ENCODE measurements at places on chromosomes 3 and 15.
A peak's percentile ranks its signal among the peaks of the same experiment; 100 is the strongest.

- no peak for DNase-seq
These were observed 366.5 kb downstream of the GAP43 start for GRCh38 chr3:115989684-115990421.

GRCh38 chr3:179933914-179934313 lies 102.8 kb downstream of the PEX5L start:
- DNase-seq, result no peak

DNA sequence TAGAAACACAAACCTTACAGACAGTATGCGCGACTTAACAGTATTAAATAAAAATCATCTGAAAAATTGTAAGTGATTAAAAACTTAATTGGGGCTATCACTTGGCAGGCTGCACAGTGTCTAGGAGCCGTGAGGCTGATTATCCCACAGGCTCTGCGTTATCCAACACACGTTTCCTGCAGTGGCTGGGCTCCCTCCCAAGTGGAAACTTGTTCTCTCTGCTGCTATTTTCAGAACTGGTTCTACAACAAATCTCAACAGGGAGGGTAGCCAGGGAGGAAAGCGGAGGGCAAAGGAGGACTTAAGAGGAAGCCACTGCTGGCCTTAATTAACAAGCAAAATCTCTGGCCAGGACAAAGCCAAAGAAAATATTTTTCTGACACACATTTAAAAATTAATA lies 555.2 kb downstream of the MAGI1 start:
- DNase-seq, result peak; percentile 78

DNA sequence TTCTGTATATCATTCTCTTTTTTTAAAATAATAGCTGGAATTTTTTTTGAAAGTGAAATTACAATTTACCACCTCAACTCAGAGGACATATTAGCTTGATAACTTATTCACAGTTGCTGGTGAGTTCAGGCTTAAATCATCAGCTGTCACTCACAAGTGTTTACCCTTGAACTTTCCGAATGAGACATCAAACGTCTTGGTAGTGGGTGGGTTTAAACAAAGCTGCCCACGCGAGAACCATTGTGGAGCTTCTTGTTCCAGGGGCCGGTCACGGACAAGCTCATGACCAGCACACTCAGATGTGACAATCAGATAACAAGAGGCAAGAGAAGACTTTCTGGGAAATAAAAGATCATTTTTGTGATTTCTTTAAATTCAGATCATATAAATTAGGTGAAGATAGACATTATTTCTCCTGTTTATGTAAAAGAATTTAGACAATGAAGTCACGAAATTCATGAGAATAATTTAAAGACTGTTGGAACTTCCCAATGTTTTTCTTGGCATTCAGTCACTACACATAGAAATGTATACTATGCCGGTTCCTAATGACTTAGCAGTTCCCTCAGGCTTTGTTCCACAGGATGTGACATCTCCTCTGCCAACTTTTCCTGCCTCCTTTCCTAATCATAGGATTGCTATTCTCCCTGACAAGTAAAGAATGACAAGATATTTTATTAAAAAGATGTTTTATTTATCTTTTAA lies 29.3 kb downstream of the BTD start:
- DNase-seq, result no peak

DNA sequence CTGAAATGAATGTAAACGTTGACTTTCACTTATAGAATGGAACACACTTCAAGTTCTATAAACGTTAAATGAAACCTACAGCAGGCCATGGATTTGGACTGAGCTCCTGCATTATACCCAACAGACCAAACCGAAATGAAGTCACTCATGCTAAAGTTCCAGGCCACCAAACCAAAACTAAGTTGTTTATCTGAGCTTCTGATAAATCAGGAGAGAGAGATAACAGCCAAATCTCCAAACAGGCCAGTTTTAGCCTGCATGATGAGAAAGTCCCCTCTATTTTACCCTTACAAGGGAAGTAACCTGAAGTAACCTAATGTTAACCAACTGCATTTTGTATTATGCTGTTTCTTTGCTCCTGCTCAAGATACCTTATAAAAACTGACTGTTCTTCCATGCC lies 44.5 kb downstream of the DCUN1D1 start:
- no peak for DNase-seq

GRCh38 chr15:67775250-67775649 lies 50.1 kb upstream of the SKOR1 start:
- no peak for DNase-seq
